ENCODE measurements at places on chromosomes 5 and 9.

DNA sequence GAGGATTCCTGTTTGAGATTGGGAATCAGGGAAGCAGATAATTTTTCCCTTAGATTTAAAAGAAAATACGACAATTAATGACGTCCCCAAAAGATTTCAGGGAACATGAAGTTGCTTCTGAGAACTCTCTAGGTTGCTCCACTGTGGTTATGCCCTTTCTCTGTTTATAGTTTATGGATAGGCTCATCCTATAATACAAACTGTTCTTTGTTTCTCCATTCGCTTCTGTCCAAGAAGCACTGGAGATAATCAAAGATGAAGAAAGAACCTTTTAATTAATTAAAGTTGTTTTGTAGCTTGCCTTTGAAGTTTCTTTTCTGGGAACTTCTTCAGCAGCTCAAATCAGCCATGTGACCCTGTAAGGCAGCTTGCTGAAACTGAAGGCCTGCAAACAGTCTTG lies 87.5 kb downstream of the CHSY3 start:
- no peak overlapping the region for H3K4me3 ChIP-seq
- H3K27ac ChIP-seq = no peak overlapping the region
- no peak for DNase-seq
- no peaks in the 10 kb centered on the region for H3K36me3 ChIP-seq
- H3K4me1 ChIP-seq = no peaks in the 10 kb centered on the region

DNA sequence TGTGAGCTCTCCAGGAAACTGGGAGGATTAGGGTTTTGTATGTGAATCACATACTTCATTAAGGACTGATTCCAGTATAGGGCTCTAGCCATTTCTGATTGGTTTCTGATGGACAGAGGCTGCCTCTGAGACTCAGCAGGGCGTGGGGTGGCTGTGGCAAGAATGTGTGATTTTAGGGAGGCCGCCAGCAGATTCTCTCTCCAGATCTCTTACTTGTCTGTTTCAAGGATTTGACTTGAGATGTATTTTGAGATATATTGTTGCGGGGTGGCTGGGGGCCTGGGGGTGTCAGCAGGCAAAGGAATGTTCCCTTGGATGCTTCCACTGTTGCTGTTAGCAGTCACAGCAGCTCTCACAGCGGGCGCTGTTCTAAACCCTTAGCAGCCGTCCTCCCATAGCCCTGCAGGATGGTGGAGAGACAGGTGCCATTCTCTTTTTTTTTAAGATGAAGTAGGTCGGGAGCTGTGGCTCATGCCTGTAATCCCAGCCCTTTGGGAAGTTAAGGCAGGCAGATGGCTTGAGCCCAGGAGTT lies 8.0 kb upstream of the HNRNPAB start:
- H3K36me3 ChIP-seq = peaks cover 4% of the 10 kb centered on the region
- peaks cover 16% of the 10 kb centered on the region for H3K4me1 ChIP-seq
- no peak overlapping the region for H3K27ac ChIP-seq

GRCh38 chr9:115891929-115892328 lies 261.7 kb upstream of the PAPPA start:
- DNase-seq = no peak
- H3K27me3 ChIP-seq = no peaks in the 10 kb centered on the region
- no peak overlapping the region for H3K27ac ChIP-seq
- no peaks in the 10 kb centered on the region for H3K4me1 ChIP-seq
- no peaks in the 10 kb centered on the region for H3K36me3 ChIP-seq

- H3K27me3 ChIP-seq = peaks cover 13% of the 10 kb centered on the region
- no peak overlapping the region for H3K27ac ChIP-seq
- no peak overlapping the region for H3K4me3 ChIP-seq
- peaks cover 10% of the 10 kb centered on the region for H3K4me1 ChIP-seq
- no peak for DNase-seq
Observed at GRCh38 chr5:150078802-150079689, 7.3 kb downstream of the CSF1R start.

- H3K4me1 ChIP-seq = peaks cover 21% of the 10 kb centered on the region
- peaks cover 6% of the 10 kb centered on the region for H3K27me3 ChIP-seq
- H3K36me3 ChIP-seq = no peaks in the 10 kb centered on the region
- no peak for DNase-seq
Observed at GRCh38 chr9:132849185-132849706, 28.8 kb downstream of the AK8 start.

- H3K4me3 ChIP-seq = no peak overlapping the region
- no peak overlapping the region for H3K27ac ChIP-seq
- peaks cover 13% of the 10 kb centered on the region for H3K27me3 ChIP-seq
- H3K4me1 ChIP-seq = peaks cover 5% of the 10 kb centered on the region
- DNase-seq = peak; percentile 30
Observed at GRCh38 chr9:6354072-6354686, 26.0 kb downstream of the TPD52L3 start.
